GM19239 (cell line): ENCODE measurements at places on chromosomes 16 and 17.
A peak's percentile ranks its signal among the peaks of the same experiment; 100 is the strongest.

- DNase-seq, result no peak
Measured at GRCh38 chr16:76539609-76540008, 262.4 kb downstream of the CNTNAP4 start.

- DNase-seq, result no peak
Measured at GRCh38 chr16:9316615-9317014, 225.2 kb downstream of the HAPSTR1 start.

DNA sequence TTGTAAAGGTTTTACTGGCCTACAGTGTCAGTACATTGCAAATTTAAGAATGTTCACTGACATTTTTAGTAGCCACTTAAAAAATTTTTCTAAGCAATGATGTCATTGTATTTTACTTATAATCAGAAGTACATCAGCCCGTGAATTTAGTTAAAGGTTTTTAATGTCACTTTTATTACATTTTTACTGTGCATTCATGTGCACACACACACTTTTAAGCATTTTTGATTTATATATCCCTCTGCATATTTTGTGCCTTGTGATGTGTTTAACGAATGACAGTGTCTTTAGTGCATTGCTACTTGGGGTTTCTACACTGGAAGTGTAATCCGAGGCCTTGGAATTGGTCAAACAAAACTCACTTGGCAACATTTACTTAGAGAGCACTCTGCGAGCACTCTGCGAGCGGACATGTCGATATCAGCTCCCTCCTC, 190.4 kb downstream of the WWOX start:
- no peak for DNase-seq

DNA sequence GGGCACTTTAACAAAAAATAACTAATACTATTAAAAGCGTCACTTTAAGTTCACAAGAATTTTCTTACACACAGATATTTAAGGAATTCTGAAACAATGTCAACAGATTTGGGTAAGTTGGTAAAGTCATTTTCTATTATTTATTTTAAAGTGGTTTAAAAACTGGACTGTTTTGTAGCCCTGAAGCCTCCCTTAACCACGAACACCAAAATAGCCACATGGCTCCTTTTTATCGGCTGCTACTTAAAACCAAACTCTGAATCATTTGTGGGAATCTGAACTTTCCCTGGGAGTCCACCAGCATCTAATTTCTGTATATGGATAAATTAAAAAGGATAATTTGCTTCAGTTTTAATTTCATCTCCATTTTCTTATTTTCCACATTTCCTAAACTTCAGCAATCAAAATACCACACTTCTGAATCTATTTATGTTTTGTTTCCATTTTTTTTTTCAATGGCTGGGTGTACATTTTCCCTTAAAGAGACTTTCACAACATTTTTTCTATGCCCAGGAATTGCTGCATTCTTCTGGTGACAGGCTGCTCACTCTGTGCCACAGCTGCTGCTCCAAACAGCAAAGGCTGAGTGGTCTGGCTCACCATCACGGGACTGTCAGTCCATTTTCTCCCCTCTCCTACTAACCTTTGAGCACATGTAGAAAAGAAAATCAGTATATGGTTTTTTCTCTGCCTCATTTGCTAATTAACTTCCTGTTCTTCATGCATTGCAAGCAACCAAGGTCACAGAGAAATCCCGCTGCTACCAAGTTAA, 255.5 kb upstream of the KCNJ16 start:
- DNase-seq, result no peak

GRCh38 chr16:80828495-80828894, 24.1 kb upstream of the CDYL2 start:
- DNase-seq, result no peak

- no peak for DNase-seq
Measured at GRCh38 chr17:27494192-27495091, 38.2 kb downstream of the KSR1 start.

GRCh38 chr17:79890706-79891105, 51.5 kb upstream of the CBX4 start:
- DNase-seq, result no peak

GRCh38 chr17:3865176-3865575, 19.1 kb upstream of the NCBP3 start:
- no peak for DNase-seq

- DNase-seq, result peak; percentile 80
Measured at GRCh38 chr16:85570735-85571562, 42.2 kb upstream of the GSE1 start.

GRCh38 chr17:41073676-41074075, 8.0 kb upstream of the KRTAP2-4 start:
- DNase-seq, result no peak

DNA sequence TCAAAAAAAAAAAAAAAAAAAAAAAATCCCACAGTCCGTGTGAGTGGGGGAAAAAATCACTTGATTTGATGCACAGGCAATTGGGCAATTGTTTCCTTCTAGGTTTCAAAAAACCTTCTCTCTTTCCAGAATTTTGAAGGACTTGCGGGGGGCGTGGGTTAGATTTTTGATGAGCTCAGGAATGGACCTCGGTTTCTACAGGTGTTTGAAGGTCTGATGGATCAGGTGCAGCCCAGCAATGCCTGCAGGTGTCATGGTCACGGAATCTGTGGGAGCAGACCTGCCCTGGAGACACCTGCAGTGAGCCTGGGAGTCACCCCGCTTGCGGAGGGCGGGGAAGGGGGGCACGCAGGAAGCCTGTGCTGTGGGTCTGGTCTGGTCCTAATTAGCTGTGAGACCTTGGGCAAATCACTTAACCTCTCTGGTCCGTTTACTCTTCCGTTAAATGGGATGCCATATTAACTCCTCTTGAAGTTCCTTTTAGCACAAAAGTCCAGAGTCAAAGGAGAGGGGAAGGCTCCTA, 174.2 kb downstream of the IRF8 start:
- no peak for DNase-seq

DNA sequence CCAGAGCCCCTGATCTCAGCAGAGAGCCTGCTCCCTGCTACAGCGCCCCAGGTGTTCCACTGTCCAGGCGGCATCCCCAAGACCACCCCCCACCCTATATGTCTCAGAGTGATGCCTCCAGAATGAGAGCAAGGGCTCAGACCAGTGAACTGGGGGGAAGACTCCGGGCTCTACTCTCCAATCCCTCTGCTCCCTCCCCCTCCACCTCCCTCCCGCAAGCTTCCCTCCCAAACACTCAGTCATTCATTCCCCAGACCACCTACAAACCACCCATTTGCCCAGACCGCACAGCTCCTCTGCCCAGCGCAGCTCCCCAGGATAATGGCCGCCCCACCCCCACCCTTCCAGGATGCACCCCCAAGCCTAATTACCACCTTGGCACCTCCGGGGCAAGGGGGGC, 59.4 kb upstream of the TAC4 start:
- DNase-seq, result no peak

DNA sequence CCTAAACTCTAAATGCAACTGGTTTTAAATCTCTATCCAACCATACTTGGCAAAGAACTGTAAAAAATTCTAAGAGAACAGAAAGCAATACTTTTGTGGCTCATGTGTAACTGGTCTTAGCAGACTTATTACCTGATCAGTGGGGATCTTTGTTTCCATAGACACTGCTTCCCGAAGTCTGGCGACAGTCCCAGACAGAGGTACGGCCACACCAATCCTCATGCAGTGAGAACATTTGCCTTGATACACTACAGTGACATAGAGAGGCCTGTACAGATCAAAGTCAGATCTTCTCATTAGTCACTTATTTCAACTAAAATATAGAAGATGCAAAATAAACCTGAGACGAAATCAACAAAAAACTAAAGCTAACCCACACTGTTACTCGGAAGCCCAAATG, 43.9 kb downstream of the USP31 start:
- no peak for DNase-seq

- no peak for DNase-seq
Measured at GRCh38 chr17:17783825-17784656, 52.7 kb downstream of the SREBF1 start.

- DNase-seq, result no peak
Measured at GRCh38 chr17:40151414-40151963, 11.2 kb downstream of the CASC3 start.

- no peak for DNase-seq
Measured at GRCh38 chr16:2244926-2245795, 6.2 kb downstream of the ECI1 start.

DNA sequence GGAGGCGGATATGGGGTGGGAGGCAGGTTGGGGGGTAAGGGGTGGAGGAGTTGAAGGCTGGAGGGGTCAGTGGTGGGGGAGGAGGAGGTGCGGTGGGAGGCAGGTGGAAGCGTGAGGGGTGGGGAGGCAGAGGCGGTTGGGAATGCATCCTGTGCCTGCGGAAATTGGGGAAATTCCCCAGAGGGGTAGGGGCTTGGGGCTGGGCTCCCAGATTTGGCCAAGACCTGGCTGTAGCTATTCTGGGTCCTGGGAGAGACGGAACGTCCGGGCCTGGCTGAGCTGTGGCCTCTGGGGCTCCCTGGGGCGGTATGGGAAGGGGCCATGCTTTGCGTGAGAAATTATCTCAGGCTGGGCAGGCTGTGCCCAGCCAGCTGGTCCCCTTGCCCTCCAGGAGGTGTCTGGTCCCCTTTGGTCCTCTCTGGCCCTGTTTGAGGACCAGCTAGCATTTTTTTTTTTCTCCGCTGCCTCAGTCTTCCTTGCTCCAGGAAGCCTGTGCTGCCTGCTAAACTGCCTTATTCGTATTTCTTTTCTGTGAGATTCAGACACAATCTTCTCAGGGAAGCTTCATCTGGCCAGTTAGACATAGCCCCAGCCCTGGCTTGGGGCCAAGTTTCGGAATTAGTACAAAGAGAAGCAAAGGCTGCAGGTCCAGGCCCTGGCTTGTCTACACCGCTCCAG, 7.3 kb upstream of the TRPV2 start:
- DNase-seq, result peak; percentile 73

DNA sequence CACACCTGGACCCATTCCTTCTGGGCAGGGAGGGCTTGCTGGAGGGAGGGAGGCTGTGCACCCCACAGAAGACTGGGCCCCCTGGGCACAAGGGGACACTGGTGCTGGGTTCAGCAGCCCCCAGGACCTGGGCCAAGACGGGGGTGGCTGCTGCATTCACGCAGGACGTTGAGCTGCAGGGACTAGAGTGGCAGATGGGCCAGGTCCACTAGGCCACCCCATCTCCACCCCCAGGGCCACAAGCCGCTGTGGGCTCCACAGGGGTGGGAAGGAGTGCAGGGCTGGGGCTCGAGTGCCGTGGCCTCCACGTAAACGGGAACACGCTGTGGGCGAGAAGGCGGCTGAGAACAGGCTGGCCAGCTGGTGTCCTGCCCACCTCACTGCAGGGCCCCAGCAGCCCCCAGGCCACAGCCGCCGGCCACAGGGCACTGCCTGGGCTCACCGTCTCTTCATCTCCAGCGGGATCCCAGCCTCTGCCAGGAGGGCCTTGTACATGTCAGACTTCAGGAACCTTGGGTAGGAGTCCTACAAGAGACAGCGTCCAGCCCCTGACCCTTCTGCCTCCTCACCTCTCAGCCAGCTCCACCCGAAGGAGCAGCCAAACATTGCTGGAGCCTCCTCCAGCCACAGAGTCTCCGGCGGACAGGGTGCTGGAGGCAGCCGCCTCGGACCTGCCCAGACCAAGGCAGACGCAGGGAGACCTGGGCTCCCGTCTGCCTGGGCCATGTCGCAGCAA, 6.5 kb downstream of the RGS11 start:
- DNase-seq, result no peak

DNA sequence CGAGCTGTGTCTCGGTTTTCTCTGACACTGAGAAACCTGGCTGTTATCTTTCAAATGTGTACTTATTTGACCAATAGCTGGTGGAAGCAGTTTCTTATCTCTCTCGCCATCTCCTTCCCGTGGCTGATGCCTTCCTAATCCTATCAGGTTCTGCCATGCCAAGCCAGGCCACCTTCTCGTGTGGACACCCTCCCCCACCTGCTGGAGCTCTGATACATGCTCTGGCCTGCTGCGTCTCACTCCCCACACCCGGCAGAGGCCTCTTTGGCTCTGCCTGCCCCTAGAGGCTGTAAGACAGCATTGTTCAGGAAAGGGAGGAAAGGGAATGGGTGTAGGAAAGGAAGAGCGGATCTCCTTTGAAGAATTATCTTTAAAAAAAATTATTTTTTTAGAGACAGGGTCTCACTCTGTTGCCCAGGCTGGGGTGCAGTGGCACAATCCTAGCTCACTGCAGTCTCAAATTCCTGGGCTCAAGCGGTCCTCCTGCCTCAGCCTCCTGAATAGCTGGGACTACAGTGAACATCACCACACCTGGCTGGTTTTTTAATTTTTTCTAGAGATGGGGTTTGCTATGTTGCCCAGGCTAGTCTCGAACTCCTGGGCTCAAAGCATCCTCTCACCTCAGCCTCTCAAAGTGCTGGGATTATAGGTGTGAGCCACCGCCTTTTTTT, 7.5 kb upstream of the ARMC5 start:
- no peak for DNase-seq

DNA sequence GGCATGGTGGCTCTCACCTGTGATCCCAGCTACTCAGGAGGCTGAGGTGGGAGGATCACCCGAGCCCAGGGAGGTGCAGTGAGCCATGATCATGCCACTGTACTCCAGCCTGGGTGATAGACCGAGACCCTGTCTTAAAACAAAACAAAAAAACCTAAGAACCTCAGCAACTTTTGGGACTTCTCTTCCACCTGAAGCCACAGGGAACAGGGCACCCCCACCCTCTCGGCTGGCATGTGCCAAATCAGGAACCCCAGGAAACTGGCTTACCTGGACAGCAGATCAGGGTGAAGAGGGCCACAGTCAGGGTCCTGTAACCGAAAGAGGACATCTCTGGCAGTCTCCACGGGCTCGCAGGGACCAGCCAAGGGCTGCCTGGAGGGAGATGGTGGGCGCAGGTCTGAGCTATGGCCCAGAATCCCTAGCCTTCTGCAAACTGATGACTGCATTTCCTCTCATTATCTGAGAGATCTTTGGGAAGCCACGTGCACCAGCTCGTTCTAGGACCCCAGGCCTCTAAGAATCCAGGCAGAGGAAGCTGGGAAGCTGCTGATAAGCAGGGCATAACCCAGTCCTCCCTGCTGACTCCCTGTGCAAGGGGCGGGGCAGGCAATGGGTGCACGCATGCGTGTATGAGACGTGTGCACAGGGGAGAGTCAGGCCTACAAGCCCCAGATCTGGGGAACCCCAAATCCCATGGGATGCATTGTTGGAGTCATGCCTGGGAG, 8.4 kb downstream of the PRR29 start:
- no peak for DNase-seq

DNA sequence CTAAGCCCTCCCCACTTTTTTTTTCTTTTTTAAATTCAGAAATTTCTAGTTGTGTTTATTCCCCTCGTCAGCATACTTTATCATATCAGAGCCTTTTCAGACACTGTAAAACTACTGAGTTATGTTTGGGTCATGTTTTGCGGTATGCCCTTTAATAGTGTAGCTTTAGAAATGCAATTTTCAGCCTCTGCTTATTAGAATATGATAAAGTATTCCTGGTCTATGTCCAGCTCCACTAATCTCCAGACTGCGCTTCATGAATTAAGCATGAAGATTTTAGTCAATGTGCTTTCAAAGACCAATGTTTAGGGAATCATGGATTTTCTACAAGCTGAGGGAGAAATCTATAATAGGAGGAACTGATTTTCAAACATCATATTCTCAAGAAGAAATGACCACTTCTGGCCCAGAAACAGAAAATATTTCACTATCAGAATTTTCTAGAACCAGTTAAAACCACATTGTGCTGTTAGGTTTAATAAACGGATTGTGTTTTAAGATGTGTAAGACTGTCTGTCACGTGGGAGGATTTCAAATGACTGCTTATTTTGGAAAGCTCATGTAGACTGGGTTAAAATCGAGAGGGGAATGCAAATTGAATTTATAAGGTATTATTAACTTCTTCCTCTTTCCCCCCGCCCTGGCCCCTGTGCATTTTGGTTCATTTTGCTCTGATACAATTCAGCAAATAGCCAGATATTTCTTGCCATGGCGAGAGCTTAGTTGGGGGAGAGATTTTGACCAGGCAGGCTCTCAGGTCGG, 498.5 kb downstream of the WWOX start:
- DNase-seq, result no peak

GRCh38 chr16:84896847-84897246, 77.1 kb downstream of the CRISPLD2 start:
- DNase-seq, result no peak
